HT1080 (cell line): ENCODE measurements at places on chromosomes 16 and 17. TPM values are rescaled to one million over a fixed set of nuclear protein-coding genes. Genes with fewer than 3 reads are reported as not detected.

GRCh38 chr16:84633622-84634021, 14.7 kb upstream of the KLHL36 start:
- no peak for DNase-seq

- DNase-seq: no peak
These were observed 14.9 kb upstream of the NKD1 start for GRCh38 chr16:50533317-50533716.

DNA sequence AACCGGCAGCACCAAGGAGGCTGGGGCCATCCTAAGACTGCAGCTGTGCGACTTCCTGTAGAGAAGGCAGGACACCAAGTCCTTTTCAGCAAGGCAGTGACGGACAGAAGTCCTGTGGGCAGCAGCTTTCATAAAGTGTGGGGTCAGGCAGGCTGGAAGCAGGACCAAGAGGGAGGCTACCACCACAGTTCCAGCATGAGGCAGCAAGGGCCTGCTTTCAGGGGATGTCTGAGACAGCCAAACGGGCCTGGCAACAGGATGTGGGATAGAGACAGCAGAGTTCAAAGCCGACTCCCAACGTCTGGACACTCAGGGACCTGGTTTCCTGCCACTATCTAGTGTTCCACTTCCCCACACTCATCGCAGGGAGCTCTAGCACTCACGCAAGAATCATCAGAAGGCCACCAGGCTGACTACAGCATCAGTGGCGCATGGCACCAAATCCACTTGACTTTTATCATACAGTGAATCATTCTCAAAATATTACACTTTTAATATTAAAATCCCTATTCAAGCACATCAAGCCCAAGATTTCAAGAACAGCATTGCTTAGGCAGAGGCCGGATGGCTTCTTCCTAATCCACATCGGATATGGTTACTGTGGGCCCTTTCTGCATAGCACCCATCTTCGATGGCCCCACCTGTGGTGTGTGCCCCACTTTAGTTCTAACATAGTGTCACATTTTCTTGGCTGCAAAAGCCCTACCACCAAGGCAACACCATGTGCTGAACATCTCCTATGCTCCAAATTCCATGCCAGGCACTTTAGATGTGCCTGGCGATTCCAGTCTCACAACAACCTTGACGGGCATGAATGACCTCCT, 5.2 kb downstream of the USP7 start:
- peak; percentile 89 for DNase-seq

GRCh38 chr17:32256701-32257019, 9.0 kb upstream of the RHBDL3 start:
- no peak for DNase-seq

DNA sequence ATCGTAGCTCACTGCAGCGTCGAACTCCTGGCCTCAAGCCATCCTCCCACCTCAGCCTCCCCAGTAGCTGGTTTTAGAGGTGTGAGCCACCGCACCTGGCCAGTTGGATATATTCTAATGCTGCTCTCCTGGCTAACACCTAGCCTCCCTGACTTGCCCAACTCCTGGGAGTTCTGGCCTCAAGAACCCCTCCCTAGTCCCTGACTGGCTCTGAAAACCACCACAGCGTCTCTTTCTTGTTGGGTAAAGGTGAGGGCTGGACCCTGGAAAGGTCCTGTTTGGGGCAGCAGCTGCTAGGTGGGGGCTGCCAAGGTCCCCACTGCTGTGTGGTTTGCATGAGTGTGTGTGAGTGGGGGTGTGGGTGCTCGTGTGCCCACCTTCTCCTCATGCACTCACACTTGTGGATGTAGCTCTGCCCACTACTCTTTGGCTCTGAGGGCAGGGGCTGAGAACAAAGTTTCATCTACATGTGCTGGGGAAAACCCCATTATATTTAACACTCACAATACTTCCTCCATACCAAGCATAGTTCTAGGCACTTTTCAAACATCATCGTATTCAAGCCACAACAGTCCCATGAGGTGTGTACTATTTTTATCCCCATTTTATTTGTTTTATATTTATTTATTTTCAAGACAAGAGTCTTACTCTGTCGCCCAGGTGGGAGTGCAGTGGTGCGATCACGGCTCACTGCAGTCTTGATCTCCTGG, 7.1 kb upstream of the SPNS3 start:
- no peak for DNase-seq

DNA sequence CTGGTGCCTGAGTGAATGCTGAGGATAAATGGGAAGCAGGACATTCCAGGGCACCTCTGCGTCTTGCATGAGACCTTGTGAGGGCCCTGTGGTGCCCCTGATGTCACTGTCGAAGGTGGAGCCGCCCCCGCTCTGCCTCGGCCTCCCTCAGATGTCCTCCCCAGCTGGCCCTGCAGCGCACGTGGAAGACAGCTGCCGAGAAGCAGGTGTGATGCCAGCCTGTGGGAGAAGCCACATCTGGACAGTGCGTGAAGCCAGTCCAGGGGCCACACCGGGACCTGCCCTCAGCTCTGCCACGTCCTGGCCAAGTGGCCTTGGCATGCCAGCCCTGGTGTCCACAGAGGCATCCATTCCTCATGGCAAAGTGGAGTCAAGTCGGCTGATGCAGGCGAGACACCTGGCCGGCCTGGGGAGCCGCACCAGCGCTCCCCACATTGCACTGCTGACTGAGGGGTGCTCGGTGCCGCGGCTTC, 21.6 kb upstream of the METRNL start:
- no peak for DNase-seq

DNA sequence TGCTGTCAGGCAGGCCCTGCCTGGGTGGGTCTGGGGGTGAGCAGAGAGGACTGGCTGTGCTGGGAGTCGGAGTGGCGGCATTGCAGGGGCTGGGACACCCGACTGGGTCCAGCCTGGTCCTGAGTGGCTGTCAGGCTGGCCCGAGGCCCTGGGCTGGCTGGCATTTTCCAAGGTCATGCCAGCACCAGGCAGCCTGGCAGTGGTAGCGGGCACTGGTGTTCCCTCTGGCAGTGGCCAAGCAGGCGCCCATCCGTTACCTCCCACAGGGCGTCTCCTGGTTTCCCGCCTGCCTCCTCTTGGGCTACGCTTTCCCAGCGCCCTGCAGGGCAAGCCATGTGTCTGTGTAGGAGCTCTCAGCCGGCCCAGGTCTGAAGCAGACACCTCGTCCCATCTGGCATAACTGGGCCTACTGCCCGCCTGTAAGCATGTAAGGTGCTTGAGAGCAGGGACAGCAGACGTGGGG, 5.7 kb upstream of the PKMYT1 start:
- DNase-seq: no peak

- DNase-seq: peak; percentile 41
These were observed 12.5 kb downstream of the TOM1L2 start for GRCh38 chr17:17959520-17960361.

GRCh38 chr17:43372273-43372911, 26.4 kb upstream of the ARL4D start:
- no peak for DNase-seq

DNA sequence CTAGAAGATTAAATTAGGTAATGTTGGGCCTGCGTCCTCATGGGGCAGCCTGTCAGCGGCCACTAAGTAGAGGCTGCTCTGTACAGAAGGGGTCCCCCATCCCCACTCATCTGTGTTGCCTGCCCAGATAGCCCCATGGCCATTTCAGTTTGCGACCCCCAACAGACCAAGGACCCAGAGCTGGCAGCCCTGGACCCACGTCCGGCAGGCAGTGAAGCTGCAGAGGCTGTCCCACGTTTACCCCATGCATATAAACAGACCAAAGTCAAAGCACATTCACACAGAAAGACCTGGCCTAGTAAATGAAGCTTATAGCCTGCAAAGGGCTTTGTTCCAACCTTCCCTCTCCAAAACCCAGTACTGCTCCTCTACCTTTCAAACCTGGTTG, 4.6 kb downstream of the PDF start:
- DNase-seq: no peak

DNA sequence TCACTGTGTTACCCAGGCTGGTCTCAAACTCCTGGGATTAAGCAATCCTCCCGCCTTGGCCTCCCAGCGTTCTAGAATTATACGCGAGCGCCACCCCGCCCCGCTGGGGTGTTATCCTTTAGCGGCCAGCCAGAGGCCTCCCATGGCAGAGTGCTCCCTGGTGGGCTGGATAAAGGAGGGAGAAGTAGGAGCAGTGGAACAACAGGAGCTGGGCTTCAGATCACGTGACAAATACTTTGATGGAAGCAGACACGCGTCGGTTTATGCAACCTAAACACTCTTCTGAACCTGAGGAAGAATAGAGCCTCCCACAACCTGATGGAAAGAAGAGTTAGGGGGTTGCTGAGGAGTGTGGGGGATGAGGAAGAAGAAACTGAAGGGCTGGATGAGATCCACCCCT, 2114.0 kb downstream of the TP53TG3F start:
- no peak for DNase-seq

DNA sequence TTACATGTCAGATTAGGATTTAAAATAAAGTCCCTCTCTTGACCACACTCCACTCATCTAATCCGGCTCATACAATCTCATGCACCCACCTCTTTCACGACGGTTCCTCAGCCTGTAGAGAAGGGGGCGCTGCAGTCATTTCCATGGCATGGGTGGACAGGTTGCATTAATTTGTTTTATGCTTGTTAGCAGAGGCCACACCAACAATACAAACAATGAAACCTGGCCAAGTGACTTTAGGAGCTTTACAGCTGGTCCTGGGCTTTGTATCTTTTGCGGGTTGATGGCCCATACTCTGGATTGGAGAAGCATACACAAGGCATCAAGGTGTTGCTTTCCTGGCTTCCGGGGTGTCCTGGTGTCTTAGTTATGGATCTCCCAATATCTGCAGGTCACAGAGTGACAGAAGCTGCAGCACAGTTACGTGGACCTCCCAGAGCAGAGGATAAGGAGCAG, 9.7 kb upstream of the SNF8 start:
- DNase-seq: peak; percentile 44

GRCh38 chr16:71637398-71637797, 11.4 kb downstream of the MARVELD3 start:
- no peak for DNase-seq

GRCh38 chr17:51435171-51435552, 174.8 kb downstream of the UTP18 start:
- DNase-seq: no peak

- DNase-seq: no peak
These were observed 12.1 kb upstream of the GFOD2 start for GRCh38 chr16:67731071-67731752.

GRCh38 chr17:1909985-1910384, 80.2 kb downstream of the RPA1 start:
- no peak for DNase-seq

DNA sequence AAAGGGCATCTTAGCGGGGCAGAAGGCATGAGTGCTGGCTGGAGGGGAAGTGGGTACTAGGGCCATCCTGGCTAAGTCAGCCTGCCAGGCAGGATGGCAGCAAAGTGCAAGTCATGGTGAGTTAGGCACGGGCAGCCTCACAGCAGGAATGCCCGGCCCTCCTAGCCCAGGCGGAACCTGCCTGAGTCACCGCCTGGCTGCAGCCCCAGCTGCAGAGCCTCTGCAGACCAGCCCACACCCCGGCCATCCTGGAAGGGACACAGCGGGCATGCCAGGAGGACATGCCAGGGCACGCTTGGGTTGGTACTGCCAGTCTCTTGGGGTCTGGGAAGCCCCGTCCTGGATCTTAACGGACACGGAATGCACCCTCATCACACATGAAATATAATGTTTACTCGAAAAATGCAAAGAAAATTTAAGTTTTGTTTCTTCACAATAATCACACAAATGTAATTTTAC, 5.0 kb upstream of the ALDH3A1 start:
- peak; percentile 95 for DNase-seq

GRCh38 chr16:12951392-12951791, 50.0 kb downstream of the SHISA9 start:
- DNase-seq: no peak

- no peak for DNase-seq
These were observed 20.8 kb downstream of the CIBAR2 start for GRCh38 chr16:85091522-85091910.

- DNase-seq: no peak
These were observed 85.3 kb downstream of the SPACA3 start for GRCh38 chr17:33076979-33077378.

DNA sequence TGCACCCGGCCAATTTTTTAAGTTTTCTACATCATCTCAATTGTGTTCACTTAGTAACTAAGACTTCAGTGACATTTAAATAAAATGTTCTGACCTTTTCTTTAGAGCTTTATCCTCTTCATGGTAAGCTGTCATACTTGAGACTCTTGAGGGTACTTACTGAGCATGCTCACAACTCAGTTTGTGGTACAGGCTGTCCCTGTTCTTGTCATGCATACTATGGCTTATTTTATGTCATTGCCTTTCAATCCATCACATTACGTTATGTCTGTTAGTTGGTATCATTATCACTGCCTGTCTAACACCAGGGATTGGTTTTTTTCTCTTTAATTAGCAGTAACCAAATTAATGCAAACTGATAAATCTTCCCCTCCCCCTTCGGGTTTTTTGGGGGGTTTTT, 41.9 kb upstream of the RHBDL3 start:
- no peak for DNase-seq

DNA sequence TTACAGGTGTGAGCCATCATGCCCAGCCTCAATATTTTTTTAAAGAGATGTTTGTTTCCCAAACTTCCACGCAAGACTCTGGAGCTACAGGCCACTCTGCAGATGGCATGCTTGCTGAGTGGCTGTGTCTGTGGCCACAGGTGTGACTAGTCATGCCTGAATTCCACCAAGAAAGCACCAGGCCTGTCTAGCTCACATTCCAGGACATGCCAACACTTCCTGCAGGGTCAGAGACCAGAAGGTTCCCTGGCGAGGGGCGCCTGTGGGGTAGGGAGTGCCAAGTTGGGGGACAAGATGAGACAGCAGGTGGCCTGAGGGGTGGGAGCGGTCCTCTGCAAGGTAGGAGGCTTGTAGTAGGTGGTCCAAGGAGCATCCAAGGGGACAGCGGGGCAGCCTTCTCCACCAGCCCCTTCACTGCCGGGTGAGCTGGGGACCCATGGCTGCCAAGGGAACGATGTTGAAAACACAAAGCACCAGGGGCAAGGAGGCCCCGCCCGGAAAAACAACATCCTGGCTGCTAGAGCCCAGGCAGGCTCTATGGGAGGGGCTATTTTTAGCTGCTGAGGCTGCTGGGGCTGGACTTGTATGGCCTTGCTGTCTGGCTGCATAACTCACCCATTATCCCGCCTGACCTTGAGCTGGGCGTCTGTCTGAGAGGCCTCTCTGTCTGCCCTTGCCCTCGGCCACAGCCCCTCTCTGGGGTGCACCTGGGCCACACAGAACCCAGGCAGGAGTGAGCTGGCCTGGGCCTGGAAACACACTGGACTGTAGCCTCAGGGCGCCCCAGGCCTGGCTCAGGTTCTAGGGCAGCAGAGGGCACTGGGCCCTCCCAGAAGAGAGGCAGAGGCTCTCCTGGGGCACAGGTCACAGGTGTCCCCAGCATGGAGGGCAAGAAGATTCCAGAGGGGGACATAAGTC, 5.7 kb downstream of the TRIM47 start:
- peak; percentile 88 for DNase-seq

Gene TBC1D3G
- not detected in 2 replicates for total RNA-seq

Gene P2RX1
- total RNA-seq: not detected in 2 replicates

Gene CTRL
- total RNA-seq: 2.5 and 2.9 TPM in 2 replicates

Gene STX1B
- 1.0 and 2.1 TPM in 2 replicates for total RNA-seq

Gene PLA2G10
- not detected in 2 replicates for total RNA-seq

Gene NHERF2
- total RNA-seq: 118 and 158 TPM in 2 replicates

Gene LRRC36
- not detected in 2 replicates for total RNA-seq

Gene USB1
- 16.8 and 25.7 TPM in 2 replicates for total RNA-seq

Gene DGKE
- total RNA-seq: 5.4 and 6.1 TPM in 2 replicates

Gene ACSM2B
- total RNA-seq: not detected in 2 replicates
